Right lobe of liver (tissue), 6 donors: ENCODE measurements at places on chromosomes 11 and 22.
A peak's percentile ranks its signal among the peaks of the same experiment; 100 is the strongest.

- peak; percentile 83 for DNase-seq
Measured at GRCh38 chr11:77086521-77087472, 15.8 kb upstream of the OMP start.

- no peak for DNase-seq
Measured at GRCh38 chr11:48108231-48109045, 108.2 kb upstream of the OR4B1 start.

DNA sequence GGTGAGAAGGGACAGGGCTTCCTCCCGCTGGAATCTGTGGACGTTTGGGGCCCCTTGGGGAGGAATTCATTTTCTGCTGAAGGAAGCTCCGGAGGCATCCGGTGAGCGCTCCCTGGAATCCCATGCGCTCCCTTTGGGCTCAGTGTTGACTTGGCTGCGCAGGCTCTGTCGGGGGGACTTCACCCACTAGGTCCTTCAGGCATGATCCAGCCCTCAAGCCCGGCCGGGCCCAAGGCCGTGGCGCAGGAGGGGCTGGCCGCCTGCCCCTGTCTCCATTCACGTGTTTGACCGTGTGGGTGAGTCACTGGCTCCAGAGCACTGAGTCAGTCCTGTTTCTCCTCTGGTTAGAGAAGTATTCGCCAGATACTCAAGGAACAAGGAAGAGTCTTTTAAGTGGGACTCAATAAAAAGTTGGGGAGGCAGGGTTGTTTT is 1.4 kb downstream of the CTTN start:
- peak; percentile 52 for DNase-seq

- no peak for DNase-seq
Measured at GRCh38 chr11:108870373-108871020, 205.6 kb downstream of the DDX10 start.

- DNase-seq: no peak
Measured at GRCh38 chr11:12278766-12279671, 98.4 kb upstream of the PARVA start.

DNA sequence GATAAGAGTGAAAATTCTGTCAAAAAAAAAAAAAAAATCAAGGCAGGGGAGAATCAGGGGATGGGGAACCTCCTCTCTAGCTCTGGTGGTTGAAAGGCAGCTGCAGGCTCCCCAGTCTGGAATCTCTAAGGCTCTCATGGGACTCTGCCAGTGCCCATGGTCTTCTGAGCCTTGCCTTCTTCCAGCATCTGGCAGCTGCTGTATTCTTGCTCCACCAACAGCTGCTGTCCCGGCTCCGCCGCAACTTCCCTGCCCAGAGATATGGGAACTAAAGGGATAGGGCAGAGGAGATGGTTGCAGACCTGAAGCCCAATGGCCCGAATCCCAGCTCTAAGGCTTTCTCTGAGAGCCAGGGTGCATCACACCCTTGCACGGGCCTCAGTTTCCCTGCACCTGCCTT is 49.5 kb upstream of the PHF21B start:
- no peak for DNase-seq

DNA sequence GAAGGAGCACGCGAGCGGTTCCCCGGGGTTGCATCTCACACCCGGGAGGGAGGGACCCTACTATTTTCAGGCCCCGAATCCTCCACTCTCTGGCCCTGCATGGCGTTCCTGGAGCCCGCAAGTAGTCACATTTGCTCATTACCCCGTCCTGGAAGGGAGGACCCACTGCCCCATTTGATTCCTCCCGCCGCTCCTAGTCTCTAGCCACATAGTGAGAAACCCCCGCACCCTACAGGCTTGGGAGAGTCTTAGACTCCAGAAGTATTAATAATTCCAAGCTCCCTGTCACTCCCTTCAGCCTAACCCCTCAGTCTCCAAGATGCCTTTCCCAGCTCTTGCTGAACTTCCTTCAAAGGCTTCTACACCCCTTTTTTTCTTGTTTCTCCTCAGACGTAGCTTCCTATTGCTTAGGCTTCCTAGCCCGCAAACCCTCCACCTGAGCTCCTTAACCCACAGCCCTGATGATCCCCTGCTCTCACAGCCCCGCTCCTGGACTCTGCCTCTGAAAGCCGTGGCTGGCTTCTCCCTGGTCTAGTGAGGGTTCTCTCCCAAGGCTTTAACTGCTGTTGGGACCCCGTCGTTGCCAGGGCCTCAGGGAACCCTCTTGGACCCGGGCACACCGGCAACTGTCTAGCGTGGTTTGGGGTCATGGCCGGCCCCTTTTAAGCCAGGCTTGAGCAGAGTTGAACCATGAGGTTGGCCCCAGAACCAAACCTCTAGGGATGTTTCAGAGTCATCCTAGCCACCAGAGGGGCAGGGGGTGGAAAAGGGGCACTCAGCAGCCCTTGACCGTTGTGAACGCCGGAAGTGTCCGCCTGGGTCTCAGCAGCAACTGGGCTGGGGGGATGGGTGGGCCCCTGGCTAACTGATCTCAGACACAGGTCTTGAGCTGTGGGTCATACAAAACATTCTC is 862 bp downstream of the GGA1 start:
- no peak for DNase-seq

DNA sequence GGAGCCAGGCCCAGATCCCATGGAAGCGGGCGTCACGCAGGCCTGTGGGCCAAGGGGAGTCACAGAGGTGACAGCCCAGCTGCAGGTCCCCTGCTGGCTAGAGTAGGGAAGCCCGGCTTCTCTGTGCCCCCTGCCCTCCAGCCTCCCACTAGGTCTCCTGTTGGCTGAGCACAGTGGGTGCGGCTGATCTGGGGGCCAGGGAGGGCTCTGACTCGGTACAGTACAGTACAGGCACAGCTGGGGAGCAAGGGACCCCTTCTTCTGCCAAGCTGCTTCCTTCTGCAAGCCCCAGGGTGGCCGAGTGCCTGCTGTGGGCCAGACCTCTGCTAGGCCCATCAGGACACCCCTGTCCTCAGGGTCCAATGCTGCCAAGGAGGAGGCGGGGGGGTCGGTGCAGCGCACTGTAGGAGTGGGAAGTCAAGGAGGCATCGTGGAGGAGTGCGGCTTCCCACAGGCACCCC is 10.1 kb downstream of the SUSD2 start:
- no peak for DNase-seq

GRCh38 chr22:39808081-39808480 is 85.5 kb downstream of the ENTHD1 start:
- no peak for DNase-seq

GRCh38 chr11:13963169-13963948 is 836 bp downstream of the SPON1 start:
- no peak for DNase-seq

GRCh38 chr22:24398409-24398808 is 29.0 kb upstream of the ADORA2A start:
- DNase-seq: no peak

- DNase-seq: peak; percentile 62
Measured at GRCh38 chr22:29073618-29074275, 912 bp downstream of the KREMEN1 start.

- DNase-seq: no peak
Measured at GRCh38 chr11:106398502-106399075, 321.1 kb downstream of the AASDHPPT start.

DNA sequence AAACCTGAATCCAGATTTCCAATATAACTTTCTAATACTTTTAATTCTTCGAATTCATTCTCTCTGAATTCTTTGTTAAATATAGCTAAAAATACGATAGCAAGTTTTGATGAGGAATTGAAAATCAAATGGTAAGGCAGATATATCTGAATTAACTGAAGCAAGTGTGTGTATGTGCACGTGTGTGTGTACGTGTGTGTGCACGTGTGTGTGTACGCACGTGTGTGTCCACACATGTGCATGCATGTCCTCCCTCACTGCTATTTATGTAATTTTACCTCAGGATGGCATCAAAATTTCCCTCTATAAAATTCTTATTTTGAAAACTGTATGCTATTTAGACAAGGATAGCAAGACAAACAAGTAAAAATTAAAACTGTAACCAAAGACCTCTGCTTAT is 961.3 kb upstream of the CNTN5 start:
- no peak for DNase-seq

- no peak for DNase-seq
Measured at GRCh38 chr11:501683-502287, 5.3 kb downstream of the RNH1 start.

DNA sequence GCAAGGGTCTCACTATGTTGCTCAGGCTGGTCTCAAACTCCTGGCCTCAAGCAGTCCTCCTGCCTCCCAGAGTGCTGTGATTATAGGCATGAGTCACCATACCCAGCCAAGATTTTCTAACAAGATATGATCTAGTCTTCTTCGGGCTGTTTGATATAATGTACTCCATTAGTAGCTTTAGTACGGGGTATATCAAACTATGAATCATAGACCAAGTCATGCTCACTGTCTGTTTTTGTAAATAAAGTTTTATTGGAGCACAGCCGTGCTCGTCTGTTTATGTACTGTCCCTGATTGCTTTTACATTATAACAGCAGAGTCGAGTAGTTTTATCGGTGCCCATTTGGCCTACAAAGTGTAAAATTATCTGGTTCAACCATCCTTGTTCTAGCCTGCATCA is 43.9 kb upstream of the GRIK4 start:
- DNase-seq: no peak
